Endothelial cell (in vitro differentiated cells): ENCODE measurements at places on chromosomes 2 and 18. TPM values are rescaled to one million over a fixed set of nuclear protein-coding genes. Genes with fewer than 3 reads are reported as not detected.

DNA sequence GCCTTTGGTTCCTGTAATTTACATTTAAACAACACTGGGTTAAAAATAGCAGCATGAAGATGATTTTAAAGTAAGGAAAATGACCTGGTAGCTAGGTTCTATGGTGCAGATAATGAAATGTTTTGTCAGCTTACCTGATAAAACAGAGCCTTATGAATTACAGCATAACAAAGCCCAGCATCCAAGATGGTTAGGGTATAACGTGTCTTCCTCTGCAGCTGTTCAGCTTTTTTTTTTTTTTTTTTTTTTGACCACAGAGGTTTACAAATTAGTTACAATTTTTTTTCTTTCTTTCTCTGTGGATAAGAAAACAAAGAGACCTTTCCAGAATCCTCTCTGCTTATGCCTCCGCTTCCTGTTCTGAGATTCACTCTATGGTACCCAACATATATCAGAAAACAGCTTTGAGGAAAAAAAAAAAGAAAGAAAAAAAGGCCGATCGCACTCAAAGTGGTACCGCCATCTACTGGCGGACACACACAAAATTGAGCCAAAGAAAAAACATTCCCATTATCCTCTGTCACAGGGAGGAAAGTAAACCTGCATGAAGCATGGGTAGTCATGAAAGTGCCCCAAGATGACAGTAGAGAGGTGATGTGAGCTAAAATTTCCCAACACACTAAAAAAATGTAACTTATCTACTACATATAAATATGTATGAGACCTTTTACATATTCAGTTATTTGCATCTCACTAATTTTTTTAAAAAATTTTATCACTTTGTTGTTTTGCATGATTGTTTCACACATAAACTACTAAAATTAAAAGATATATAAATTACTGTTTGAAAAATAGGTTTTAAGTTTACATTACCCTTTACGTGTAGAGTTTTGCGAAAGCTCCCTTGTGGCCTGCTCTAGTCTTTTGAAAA is at the start of gene SCN3A:
TSS of gene SCN3A (minus strand) at position 362 of the 871 bp plus-strand sequence. CDS start 27,656 bp downstream, outside the sequence.
- H3K36me3 ChIP-seq: no peaks in the 10 kb centered on the region
- no peak within 1 kb of the TSS for H3K27ac ChIP-seq
- DNase-seq: peak; percentile 52
- no peaks in the 10 kb centered on the region for H3K27me3 ChIP-seq

- no peak overlapping the region for H3K27ac ChIP-seq
- no peak for DNase-seq
- no peaks in the 10 kb centered on the region for H3K4me1 ChIP-seq
- H3K36me3 ChIP-seq: no peaks in the 10 kb centered on the region
- H3K27me3 ChIP-seq: peaks cover 3% of the 10 kb centered on the region
- H3K4me3 ChIP-seq: no peak overlapping the region
These were observed 15.4 kb upstream of the ATP6V1C2 start for GRCh38 chr2:10706033-10706432.

DNA sequence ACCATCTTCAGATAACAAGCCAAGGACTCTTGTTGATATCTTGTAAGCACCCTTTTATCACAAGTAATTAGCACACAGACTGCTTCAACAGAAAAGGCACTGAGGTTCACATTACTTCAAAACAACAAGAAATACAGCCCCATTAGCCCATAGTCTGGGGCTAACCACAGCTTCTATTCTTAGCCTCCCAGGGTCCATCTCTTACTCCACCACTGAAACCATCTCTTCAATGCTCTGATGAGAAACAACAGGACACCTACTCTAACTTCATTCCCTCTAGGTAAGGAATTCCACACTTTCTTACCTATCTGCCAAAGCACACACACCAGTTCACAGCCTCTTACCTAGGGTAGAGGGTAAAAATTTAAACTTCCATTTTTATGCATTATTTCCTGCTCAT is 26.4 kb upstream of the CYTIP start:
- no peak overlapping the region for H3K27ac ChIP-seq
- H3K36me3 ChIP-seq: no peaks in the 10 kb centered on the region
- H3K4me1 ChIP-seq: no peaks in the 10 kb centered on the region
- DNase-seq: no peak
- peaks cover 1% of the 10 kb centered on the region for H3K27me3 ChIP-seq
- no peak overlapping the region for H3K4me3 ChIP-seq

DNA sequence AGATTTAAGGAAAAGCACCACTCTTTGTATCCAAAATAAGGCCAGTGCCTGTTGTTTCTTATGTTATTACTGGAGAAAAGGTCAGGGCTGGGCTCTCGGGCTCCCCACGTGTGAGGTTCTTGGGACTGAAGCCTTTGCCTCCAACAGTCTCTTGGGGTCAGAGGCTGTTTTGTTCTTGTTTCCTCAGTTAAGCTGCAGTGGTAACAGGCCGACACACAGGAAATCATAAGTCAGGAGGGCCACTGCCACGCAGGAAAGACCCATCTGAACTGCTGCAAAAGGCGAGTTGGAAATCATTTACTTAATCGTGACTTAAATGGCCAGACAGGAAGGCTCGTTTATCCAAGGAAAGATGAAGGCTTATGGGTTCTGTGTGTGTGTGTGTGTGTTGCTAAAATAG is 30.3 kb upstream of the IL37 start:
- DNase-seq: no peak
- H3K27ac ChIP-seq: no peak overlapping the region
- peaks cover 11% of the 10 kb centered on the region for H3K4me1 ChIP-seq
- H3K36me3 ChIP-seq: peaks cover 5% of the 10 kb centered on the region

Gene CREG2
- 23.6 TPM for total RNA-seq

Gene FAM110C
- 0.08 TPM for total RNA-seq
